ACHN (cell line): ENCODE measurements at places on chromosomes 6 and 20.

DNA sequence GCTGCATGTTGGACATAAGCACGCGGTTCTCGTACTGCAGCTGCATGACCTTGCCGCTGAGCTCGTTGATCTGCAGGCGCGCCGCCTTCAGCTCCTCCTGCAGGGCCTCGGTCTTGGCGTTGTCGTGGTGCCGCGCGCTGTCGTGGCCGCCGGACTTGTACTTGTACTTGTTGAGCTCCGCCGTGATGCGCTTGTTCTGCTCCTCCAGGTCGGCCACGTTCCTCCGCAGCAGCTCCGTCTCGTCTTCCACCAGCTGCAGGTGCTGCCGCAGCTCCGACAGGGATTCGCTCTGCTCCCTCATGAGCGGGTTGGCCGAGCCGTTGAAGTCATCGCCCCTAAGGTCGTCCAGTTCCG, 16.6 kb upstream of the KIAA0408 start:
- no peak for DNase-seq

DNA sequence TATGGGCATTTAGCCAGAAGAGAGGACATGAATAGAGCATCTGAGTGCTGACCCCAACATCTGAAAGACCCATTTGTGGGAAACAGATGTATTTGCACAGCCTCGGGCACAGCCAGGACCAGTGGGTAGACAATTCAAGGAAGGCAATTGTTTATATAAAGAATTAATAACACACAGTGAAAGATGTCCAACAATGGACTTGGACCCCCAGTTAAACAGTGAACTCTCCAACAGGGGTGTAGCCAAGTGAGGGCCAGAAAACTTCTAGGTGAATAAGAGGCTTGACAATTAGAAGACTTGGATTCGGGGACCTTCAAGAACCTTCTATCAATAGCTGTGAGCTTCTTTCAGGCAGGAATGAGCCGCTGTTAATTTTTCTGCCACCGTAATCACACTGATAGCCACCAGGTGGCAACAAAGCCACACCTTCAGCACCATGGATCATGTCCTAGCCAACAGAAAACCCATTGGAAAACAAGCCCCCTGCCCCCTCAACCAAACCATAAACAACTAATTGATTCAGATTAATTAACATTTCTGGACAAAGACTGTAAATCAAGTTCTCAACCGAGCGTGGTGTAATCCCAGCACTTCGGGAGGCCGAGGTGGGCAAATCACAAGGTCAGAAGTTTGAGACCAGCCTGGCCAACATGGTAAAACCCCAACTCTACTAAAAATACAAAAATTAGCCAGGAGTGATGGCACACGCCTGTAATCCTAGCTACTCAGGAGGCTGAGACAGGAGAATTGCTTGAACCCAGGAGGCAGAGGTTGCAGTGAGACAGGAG, 8.8 kb upstream of the SRSF6 start:
- DNase-seq, result peak; percentile 36

DNA sequence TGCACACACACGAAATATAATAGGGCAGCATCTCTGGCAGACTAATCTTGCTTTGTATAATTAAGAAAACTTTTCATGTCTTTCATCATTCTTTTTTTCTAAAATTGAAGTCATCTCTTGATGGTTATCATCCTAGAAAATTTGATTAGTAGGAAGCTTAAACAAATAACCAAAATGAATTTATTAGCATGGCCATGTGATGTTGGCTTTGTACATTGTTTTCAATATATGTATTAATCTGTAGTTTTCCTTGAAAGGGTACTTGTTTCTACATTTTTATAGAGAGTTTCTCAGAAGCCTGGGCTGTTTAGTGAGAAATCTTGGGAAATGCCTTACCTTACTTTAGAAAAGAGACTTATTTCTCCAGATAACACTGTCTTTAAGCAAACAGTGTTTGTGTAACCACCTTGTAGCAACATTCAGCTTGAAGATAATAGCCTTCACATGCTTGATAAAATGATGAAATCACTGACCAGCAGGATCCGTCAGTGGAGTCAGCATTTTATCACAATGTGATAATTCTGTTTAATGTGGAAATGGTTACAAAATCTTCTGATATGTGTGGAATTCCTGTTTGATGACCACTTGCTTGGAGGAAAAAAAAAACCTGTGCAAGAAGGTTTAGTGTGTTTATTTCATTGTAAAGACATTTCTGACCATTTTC, 147.8 kb downstream of the MACROD2 start:
- no peak for DNase-seq

DNA sequence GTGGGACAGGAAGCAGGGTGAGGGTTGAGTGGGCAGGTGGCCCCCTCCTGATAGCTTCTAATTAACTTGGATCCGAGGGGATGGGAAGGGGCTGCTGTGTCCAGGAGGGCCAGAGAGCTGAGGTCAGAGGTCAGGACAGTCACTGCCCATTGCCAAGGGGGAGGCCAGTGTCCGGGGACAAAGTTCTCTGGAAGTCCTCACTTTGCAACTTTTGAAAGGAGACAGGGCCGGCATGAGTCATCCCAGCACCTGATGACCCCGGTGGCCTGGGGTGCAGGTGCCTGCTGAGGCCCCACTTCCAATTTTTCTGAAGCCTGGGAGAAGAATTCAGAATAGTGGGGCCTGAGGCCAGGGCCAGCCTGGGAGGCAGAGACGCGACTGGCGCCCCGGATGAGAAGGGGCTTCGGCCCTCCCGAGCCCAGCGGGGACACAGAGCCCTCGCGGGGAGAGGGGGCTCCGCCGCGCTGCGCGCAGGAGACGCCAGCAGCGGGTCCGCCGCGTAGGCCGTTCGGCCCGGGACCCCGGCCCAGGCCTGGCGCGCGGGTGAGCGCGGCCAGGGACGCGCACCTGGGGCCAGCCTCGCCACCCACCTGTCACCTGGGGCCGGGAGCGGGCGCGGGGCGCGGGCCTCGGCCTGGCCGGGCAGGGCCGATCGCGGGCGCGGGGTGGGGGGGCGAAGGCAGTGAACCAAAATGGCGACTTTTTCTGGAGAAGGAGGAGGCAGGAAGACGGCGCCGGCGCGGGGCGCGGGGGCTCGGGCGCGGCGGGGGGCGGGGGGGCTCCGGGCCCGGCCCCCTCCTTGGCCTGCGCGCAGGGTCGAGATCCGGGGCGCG, 586 bp downstream of the ZNF512B start:
- no peak for DNase-seq

DNA sequence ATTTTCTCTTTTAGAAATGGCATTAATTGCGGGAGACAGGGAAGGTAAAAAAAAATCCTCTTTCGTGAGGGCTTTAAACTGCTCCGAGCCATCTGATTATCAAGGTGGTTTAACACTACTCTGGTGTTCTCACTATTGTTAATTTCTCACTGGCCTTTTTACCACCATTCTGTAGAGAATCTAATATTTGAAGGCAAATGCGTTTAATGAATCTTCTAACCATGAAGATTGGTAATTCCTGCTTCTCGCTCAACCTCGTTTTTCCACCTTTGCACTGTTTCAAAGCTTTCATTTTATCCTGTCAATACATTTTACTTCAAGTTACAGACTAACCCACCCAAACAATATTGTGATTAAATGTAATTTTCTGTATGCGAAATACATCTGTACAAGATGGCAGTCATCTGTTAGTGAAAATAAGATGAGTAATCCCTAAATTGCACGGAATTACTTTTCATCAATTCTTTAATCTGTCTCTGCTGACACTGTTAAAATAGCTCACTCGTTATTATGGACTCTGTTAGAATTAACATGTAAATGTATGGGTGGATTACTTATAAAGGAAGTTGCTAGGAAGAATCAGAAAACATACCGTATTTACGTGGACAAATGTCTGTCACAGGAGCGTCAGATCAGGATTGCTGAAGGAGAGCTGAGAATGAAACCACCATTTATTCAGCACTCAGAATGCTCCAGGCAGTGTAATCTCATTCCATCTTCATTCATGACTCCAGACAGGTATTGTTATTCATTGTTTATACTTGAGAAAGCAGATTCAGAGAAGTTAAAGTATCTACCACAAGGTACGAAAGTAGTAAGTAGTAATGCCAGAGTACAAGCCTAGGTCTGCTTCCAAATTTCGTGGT, 1.1 kb upstream of the LCA5 start:
- DNase-seq, result peak; percentile 23

DNA sequence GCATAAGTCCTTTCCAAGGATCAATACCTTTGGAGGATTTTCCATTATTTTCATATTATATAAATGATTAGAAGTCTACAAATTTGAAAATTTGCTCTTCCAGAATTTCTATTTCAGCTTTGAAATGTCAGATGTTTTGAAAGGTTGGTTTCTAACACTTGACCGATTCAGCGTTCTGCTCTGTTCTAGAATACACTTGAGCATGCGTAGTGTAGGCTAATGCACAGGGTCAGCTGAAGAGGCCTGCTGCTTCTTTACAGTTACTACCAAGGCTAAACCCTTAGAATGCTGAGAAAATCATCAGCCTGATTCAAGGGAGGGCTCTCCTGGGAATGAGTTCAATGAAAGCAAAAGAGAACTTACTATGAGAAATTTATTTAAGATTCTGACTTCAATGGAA, 177.6 kb downstream of the RNF144B start:
- DNase-seq, result no peak

DNA sequence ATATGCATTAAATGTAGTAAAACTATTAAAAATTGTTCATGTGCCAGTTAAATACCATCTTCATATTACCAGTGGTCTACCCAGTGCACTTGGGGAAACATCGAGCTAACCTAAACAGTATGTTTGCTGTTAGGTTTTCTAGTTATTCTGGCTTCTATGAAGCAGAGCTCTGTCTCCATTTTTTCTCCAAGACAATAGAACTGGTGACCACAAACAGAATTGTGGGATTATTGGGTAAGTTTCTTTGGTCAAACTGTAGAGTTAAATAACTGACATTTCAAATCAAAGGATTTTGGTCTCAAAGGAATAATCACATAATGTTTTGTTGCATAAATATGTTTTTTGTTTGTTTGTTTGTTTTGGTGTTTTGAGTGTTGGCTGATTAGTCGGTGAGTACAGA, 40.5 kb upstream of the EDN3 start:
- no peak for DNase-seq

DNA sequence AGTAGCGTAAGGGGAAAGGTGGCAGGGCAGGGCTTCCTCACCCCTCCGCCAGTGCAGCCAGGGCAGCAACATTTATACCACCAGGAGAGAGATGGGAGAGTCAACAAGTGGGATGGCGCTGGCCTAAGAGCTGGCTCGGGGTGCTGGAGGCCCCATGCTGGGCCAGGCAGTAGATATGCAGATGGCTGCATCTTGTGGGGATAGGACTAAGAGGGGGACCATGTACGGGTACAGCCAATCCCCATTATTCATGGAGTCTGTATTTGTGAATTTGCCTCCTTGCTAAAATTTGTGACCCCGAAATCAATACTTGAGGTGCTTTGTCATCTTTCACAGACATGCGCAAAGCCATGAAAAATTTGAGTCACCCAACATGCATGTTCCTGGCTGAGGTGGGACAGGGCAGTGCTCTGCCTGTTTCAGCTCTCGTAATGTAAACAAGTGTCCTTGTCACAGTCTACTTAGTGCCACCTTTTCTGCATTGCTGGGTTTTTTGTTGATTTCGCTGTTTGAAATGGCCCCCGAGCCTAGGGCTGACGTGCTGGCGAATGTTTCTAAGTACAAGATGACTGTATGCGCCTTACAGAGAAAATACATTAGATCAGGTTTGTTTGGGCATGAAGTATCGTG, 27.5 kb upstream of the TAF8 start:
- no peak for DNase-seq

DNA sequence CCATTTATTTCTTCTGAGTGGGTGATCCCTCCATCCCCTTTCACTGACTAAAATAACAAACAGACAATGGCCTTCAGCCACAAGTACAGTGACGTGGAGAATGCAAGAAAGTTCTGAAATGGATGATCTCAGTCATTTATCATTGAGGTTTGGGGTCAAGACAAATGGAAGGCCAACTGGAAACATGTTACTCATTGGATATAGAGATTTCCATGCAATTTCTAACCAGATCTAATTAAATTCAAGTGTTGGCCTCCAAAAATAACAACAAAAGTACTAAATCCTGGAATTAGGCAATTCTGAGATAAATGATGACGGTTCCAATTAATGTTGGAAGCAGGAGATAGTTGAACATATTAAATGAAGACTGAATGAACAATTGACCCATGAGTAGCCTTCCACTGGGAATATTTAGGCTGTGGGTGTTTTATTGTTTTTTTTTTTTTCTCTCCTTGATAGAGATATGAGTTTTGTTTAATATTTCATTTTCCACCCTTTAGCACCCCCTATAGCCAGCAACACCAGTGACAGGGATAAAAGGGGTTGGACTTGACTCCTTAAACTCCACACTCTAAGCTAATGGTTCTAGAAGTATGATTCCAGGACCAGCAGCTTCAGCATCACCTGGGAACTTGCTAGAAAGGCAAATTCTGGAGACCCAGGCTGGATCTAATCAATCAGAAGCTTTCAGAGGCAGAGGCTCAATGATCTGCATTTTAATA, 112.8 kb downstream of the BCAS1 start:
- DNase-seq, result no peak

DNA sequence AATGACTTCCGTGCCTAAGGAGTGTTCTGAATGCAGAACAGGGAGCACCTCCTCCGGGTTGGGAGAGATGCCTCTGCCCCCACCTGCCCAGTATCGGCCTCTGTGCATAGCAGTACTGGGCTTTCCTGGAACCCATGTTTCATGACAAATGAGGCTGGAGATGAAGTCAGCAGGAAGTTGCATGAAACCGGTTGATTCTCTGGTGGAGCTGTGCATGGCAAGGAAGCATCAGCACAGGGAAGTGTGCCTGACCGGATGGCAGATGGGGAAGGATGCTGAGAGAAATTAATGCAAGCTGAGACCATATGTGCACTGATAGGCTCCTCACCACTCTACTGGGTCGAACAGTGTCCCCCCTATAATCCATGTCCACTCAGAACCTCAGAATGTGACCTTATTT, 155.5 kb downstream of the CDH26 start:
- DNase-seq, result no peak

DNA sequence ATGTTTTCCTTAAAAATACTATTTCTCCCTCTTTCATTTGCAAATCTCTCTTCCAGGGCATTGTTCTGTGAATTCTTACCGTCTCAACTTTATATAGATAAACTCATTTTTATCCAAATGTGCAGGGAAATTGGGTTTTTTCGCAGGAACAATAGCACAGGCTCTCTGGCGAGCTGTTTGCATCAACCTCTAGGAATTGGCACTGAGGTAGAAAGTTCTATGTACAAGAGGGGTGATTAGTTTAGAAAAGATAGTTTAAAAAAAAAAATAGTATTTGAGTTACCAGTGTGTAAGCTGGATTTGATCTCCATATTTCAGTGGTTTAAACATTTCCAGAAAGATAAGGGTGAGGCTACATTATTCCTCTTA, 129.7 kb upstream of the BTN3A2 start:
- peak; percentile 26 for DNase-seq

DNA sequence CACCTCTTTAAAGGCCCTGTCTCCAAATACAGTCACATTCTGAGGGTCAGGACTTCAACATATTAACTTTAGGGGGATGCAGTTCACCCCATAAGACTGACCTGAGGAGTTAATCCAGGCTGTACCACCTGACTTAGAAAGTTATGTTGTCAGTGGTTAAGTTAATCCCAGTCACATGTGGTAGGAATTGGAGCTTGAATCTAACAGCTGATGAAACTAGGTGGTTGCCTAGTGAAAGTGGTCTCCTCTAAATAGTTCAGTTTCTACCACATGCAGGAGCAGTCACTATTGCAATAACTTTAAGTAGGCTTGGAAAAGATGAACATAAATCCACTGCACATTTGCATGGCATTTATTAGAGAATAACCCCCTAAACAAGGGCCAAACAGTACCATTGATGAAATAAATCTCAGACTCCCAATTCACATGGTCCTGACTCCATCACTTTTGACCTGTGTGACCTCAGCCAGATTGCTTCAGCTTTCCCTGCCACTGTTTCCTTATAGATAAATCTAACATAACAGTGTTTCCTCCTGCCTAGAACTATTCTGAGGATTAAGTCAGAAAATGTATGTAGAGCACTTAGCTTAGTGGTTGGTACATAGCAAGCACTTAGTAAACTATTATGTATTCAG, 20.1 kb downstream of the SAMD5 start:
- no peak for DNase-seq
